ENCODE measurements at places on chromosomes 12 and 14.

DNA sequence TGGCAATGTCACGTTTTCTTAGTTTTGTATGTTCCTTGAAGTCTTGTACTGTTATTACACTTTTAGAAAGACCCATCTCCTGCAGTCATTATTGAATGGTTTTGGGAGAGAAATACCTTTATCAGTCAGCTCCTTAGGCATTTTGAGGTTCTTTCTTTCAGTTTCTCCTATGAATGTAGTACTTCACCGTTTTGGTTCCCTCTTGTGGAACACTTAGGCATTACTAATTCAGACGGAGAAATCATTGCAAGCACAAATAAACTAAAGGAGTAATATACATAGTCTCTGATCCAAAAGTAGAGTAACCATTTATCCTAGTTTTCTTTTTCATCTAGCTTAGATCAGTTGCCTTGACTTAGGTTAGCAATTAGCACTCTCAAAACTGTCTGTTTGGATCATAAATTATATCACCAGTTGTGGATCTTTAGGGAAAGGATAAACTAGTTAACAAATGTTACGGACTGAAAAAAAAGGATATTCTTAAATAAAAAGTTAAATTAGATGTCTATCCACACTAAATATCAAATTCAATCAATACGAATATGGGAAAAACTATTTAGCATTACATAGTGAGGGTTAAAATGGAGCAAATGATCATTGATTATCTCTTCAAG lies 1538.3 kb upstream of the SEL1L start:
- no peak for DNase-seq

DNA sequence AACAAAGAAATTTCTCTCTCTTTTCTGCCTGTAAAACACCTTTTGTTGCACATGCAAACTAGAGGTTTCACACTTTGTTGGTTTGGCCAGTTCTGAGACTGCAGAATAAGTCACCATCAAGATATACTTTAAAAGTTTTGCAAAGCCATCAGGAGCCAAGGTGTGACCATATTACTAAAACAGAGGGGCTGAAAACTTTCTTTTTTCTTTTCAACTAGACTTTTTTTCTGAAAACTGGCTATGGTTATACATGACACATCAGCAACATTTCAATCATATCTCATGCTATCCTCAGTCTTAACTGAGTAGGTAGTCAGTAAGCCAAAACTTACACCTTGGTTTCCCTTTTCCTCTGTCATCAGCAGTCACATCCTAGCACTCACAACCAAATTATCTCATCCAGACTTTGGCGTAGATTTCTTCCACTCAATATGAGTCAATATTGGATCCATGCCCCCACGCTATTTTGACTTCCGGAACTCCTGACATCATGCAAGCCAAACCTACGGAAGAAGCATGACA lies 4.1 kb upstream of the IFNG start:
- DNase-seq, result no peak

DNA sequence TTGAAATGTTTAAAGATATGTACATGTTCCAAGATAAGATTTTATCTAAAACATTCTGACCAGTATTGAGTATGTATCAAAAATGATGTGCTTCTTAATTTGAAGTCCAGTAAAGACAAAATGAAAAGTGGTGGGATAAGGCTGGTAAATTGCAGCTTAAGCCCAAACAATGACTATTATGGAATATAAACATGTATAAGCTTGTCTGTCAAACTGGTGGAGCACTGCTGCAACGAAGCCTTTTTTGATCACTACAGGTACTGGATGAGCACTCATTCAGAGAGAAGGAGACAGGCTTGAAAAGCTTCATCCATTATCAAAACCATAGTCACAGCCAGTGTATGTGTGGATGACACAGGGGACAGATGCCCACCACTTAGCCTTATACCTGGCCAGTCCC lies 138.4 kb downstream of the ATP23 start:
- DNase-seq, result no peak

- no peak for DNase-seq
Measured at GRCh38 chr12:59036973-59037762, 116.9 kb upstream of the LRIG3 start.

GRCh38 chr14:90617961-90618360 lies 198.3 kb downstream of the TTC7B start:
- DNase-seq, result no peak

DNA sequence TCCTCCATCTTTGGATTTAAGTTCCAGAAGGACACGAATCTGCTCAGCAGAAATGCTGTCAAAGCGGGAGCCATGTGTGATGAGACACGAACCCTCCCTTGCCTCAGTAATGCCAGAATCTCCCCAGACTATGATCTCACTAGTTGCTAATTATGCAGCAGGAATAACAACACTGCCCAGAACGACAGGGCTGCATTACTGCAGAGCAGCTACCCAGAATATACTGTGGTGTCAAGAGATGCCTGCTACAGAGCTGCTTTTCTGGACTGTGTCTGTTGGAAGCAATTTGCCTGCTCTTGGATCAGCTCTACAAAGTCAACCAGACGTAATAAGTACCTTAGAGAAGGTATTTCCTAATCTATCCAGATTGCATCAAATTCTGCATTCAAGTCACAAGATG lies 5.5 kb downstream of the CSRNP2 start:
- no peak for DNase-seq

- no peak for DNase-seq
Measured at GRCh38 chr12:76883811-76884210, 5.0 kb upstream of the CSRP2 start.

DNA sequence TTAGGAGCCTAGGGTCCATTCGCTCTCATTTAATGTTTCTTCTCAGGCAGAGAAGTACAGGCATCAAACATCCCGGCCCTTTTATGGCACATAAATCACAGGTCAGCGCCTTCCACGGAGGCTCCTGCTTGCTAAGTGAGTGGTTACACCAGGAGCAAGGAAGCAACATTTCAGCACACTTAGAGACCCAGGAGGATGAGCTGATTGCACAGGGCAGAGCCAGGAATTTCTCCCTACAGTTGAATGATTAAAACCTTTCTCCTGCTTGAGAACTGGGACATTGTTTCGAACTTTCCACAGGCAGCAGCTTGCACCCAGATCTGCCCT lies 233.4 kb downstream of the SPTSSA start:
- no peak for DNase-seq
